COR-L47 (cell line): ENCODE measurements at places on chromosomes 4 and X.

GRCh38 chrX:82127228-82128123 is 925.6 kb downstream of the SH3BGRL start:
- no peak for DNase-seq

- no peak for DNase-seq
Observed at GRCh38 chr4:160202802-160203201, 1099.9 kb downstream of the RAPGEF2 start.

DNA sequence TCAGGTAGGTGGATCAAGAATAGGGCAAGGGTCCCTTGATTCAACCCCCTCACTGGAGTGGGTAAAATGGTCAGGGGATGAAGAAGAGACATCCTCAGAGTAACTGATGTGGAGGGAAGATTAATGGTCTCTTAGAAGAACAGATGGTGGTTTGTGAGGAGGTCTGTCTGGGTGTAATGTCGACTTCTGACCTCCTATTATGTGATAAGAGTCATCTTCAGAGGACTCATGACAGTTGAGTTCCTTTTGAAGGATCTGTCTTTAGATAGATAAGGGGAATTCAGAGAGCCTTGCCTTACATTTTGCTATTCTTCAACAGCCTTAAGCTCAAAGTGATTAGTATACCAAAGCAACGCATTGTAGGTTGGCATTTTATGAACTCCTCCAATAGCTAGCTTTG is 27.1 kb upstream of the MAGEA8 start:
- no peak for DNase-seq

DNA sequence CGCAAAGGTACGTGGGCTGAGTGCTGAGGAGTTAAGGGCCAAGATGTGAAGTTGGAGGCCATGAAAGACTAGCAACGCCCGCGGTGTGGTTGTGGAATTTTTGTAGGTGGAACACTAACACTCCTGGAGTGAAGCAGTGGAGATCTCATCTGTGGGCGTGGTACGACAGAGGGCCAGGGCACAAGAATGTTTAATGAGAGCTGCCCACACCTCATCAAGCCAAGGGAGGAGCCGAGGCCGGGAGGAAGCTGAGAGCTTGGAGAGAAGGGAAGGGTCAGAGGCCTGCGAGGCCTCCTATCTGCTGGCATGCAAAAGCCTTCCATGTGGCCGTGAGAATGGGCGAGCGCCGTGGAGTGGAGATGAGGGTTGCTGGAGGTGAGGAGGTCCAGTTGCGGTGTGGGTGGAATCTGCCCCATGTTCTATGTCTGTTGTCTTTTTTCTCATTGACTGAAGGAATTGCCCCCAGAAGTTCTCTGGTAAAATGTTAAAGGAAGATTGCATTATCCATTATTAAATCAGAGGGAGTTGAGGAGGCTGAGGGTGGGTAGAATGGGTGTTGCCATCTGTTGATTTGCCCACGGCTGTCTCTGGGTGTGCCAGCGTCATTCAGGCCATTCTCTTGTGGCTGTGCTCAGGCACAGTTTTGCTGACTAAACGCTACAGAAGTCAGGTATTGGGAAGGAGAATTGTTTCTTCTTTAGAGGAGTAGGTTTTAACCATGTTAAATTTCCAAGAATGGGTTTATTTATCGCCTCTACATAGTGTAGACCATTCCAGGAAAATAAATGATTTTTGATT is 19.8 kb downstream of the SNX25 start:
- no peak for DNase-seq

GRCh38 chr4:25107827-25108516 is 52.3 kb downstream of the SEPSECS start:
- DNase-seq: peak; percentile 41

- no peak for DNase-seq
Observed at GRCh38 chr4:78267790-78268189, 210.7 kb downstream of the FRAS1 start.

DNA sequence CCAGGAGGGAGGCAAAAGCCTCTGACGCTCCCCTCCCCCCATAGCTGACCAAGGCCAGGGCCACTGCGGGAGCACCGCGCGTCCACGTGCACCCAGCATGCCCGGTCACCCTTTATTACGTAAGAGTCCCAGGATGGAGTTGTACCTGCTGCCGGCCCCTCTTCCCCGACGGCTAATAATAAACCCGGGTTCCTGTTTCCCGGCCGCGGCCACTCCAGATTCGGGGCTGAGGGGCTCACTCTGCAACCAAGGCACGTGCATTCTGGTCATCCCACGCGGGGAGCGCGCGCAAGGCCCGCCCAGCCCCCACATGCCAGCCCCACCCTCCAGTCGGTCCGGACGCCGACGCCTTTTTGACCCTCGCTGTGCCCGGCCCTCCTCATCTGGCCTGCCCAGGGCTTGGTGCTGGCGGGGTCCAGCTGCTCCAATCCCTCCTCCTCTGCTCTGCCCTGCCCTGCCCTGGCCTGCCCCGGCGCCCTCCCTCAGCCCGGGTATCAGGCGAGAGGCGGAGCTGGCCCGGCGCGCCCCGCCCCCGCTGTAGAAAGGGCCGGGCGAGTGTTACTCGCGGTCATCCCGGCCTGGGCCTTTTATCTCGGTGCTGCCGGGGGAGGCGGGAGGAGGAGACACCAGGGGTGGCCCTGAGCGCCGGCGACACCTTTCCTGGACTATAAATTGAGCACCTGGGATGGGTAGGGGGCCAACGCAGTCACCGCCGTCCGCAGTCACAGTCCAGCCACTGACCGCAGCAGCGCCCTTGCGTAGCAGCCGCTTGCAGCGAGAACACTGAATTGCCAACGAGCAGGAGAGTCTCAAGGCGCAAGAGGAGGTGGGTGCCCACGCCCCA is 2.6 kb downstream of the MID1IP1 start:
- DNase-seq: peak; percentile 68

DNA sequence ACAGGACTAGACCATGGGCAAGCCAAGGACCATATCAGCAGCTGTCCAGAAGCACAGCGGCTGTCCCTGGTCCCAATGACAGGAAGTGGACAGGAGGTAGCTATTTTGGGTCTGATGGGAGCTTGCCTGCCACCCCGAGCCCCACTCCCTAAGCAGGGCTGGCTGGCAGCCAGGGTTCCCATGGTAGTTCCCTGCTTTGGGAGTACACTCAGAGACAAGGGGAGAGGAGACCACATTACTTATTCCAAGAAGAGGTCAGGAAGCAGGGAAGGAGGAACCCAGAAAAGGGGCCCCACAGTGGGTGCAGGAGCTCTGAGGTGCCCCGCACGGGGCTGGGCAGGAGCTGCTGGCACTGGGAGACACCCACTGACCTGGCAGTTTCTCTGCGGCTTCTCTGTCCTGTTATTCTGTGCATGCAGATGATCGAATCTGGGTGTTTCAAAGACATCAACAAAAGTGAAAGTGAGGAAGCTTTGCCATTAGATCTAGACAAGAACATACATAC is 36.3 kb downstream of the HTT-AS start:
- peak; percentile 66 for DNase-seq

DNA sequence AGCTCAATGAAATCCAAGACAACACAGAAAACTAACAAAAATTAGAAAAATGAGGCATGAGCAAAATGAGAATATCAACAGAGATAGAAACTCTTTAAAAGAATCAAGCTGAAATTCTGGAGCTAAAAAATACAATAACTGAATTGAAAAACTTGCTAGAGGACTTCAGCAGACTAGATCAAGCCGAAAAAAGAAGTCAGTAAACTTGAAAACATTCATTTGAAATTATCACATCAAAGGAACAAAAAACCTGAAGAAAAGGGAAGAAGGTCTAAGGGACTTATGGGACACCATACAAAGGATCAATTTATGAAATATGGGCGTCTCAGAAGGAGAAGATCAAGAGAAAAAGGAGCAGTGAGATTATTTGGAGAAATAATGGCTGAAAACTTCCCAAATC is 131.3 kb downstream of the PTCHD1 start:
- no peak for DNase-seq

GRCh38 chr4:95071851-95072250 is 314.1 kb downstream of the BMPR1B start:
- DNase-seq: no peak

- no peak for DNase-seq
Observed at GRCh38 chrX:46938589-46938988, 26.4 kb downstream of the JADE3 start.

DNA sequence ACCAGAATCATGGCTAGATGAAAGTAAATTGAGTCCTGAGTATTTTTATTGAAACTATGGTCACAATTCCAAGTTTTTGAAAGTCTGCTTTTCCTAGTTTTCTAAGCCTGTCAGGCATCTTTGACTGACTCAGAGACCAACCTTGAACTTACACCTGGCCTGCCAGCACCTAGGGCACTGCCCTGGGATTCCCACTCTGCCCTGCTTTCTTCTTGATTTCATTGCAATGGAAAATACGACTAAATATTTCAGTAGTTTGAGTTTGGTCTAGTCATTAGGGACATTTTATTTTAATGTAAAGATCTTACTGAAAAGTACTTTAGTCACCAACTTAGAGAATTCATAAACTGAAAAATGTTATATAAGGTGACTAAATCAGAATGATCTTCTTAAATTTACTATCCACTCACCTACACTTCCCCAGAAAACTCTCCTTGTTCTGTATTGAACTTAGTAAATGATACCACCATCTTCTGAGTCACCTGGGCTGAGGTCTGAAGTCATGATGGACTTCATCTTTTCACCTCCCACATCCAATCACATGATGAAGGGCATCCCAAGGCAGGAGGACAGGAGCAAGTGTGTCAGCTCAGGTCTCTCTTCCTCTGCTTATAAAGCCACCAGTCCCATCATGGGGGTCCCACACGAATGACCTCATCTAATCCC is 11.6 kb upstream of the PYURF start:
- no peak for DNase-seq

DNA sequence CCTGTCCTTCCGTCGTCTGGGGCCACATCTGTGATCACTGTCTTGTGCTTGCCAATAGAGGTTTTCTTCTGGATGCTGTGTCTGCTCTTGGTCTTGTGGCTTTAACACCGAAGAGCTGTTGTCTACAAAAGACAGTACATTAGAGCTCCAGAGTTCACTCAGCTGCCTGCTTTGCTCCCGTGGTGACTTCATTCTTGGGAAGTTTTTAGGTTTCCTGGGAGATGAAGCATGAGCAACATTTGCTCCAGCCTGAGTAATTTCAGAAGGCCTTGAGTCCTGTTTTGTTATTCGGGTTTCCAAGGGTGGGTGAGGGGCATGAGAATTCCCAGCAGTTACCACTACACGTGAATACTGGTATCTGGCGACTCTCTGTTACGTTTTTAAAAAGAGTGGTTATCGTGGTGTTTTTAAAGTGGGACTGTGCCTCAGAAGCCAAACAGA is 189.2 kb downstream of the SHROOM3 start:
- DNase-seq: no peak

DNA sequence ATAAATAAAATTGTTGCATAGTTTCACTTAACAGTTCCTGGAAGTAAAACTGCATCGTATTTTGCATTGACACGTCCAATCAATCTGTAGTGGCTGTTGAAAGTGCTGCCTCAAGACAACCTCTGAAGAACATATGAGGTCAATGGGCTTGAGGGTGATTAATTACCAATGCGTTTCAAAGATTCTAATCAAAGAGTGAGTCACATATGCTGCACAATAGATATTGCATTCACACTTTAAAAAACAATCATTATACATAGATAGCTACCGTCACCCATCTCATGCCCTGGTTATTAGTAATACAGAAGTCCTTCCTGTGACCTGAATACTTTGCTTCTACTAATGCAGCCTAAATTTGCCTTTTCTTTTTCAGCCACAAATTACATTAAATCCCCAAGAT is 743.3 kb upstream of the SLIT2 start:
- DNase-seq: no peak

- no peak for DNase-seq
Observed at GRCh38 chr4:105650190-105650589, 58.3 kb downstream of the INTS12 start.

- no peak for DNase-seq
Observed at GRCh38 chr4:21655031-21655430, 293.5 kb downstream of the KCNIP4 start.

- DNase-seq: no peak
Observed at GRCh38 chr4:47167081-47168035, 136.0 kb downstream of the GABRB1 start.

GRCh38 chr4:72886602-72887001 is 182.9 kb downstream of the COX18 start:
- no peak for DNase-seq

- DNase-seq: no peak
Observed at GRCh38 chr4:24603343-24603742, 19.0 kb upstream of the DHX15 start.

DNA sequence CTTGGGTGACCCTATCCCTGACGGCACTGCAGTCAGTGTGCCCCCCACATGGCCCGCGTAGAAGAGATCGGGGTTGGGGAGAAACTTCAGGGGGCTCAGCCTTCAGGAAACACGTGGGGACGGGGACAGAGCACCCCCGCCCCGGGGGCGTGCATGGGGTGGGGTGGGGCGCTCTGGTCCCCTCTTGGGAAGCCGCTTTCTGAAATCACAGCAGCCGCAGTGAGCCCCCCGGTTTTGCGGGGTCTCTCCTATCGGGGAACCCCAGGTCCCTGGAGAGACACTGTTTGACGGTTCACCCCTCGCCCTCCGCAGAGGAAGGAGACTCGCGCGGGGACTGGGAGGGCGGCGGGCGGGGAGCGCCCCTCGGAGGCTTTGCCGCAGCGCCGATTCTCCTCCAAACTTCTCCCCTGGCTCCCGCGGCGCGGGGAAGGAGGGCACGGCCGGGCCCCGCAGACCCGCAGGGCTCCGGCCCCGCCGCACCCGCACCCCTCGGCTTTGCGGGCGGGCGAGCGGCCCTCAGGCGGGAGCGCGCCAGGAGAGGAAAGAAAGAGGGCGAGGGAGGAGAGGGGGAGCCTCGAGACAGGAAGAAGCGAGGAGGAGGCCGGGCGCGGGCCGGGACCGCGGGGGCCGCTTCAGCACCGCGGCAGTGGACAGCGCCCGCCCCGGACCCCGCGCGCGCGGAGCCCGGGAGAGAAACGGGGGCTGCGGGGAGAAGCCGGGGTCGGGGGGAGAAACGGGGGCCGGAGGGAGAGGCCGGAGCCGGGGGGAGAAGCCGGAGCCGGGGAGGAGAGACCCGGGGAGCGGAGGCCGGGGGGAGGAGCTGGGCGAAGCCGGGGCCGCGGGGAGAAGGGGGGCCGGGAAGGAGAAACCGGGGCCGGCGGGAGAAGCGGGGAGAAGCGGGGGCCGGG is 612 bp downstream of the CPLX1 start:
- no peak for DNase-seq

- DNase-seq: no peak
Observed at GRCh38 chr4:38692421-38692820, 28.4 kb downstream of the KLF3 start.

GRCh38 chr4:22637306-22637705 is 55.4 kb upstream of the GBA3 start:
- no peak for DNase-seq

- no peak for DNase-seq
Observed at GRCh38 chrX:119989905-119990555, 46.5 kb upstream of the NKAP start.

GRCh38 chr4:150007512-150007911 is 70.7 kb upstream of the DCLK2 start:
- DNase-seq: no peak

GRCh38 chr4:136036744-136037143 is 1495.5 kb downstream of the PCDH18 start:
- DNase-seq: no peak

DNA sequence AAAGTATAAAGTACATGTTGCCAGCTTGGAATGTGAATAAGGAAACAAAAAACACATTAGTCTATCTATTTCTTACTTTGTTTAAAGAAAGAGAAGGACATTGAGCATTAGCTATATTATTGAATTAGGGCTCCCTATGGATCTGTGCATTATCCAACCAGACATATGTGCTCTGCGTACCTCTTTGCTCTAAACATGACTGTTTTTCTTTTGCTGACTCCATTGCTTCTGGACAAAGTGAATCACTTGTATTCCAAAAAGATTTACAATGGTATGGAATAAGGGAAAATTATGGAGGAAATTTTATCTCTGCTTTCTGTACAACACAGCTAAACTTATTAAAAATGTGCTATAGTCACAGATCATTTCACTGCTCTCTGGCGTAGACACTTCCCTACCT is 727.8 kb upstream of the LCORL start:
- no peak for DNase-seq
